ENCODE measurements at places on chromosomes 7 and 10. TPM values are rescaled to one million over a fixed set of nuclear protein-coding genes. Genes with fewer than 3 reads are reported as not detected.

SPRN gene
- not detected for total RNA-seq

STAG3 gene
- 1.9 TPM for total RNA-seq

GJD4 gene
- not detected for total RNA-seq

SHTN1 gene
- total RNA-seq: 17.1 TPM

GIMAP1 gene
- total RNA-seq: 3.5 TPM

RGS10 gene
- total RNA-seq: 24.1 TPM

CCDC3 gene
- total RNA-seq: 32.4 TPM

ANKRD30A gene
- total RNA-seq: not detected

HTR7 gene
- total RNA-seq: 0.65 TPM

AGR2 gene
- 216 TPM for total RNA-seq

HABP2 gene
- 0.23 TPM for total RNA-seq

EBF3 gene
- total RNA-seq: 5.5 TPM

PRSS37 gene
- total RNA-seq: not detected

KCNIP2 gene
- 5.7 TPM for total RNA-seq

FBXL13 gene
- 4.0 TPM for total RNA-seq

TRA2A gene
- total RNA-seq: 147 TPM

MMP21 gene
- not detected for total RNA-seq

PHYH gene
- total RNA-seq: 28.4 TPM

MUC12 gene
- total RNA-seq: 2.1 TPM

CLCN1 gene
- 0.31 TPM for total RNA-seq

TRIM56 gene
- total RNA-seq: 57.3 TPM

BCCIP gene
- 58.7 TPM for total RNA-seq

PIK3CG gene
- total RNA-seq: 5.3 TPM

HOXA7 gene
- 6.3 TPM for total RNA-seq

AKR1C4 gene
- not detected for total RNA-seq

VAX1 gene
- not detected for total RNA-seq

GNAT3 gene
- total RNA-seq: not detected

HOXA3 gene
- total RNA-seq: 16.0 TPM

PILRA gene
- total RNA-seq: 21.6 TPM

CHAT gene
- total RNA-seq: not detected

ELN gene
- total RNA-seq: 31.9 TPM

KNDC1 gene
- total RNA-seq: 2.2 TPM

ERCC6 gene
- total RNA-seq: 28.0 TPM

ZNF138 gene
- 19.9 TPM for total RNA-seq

BICC1 gene
- 13.5 TPM for total RNA-seq

CALY gene
- not detected for total RNA-seq

ITPRID1 gene
- total RNA-seq: not detected

DNAH11 gene
- 0.94 TPM for total RNA-seq

AGBL3 gene
- total RNA-seq: 3.9 TPM

ELMO1 gene
- total RNA-seq: 51.9 TPM

COPG2 gene
- total RNA-seq: 46.1 TPM

SEC24C gene
- total RNA-seq: 87.5 TPM

TMEM184A gene
- 142 TPM for total RNA-seq

TMEM225B gene
- 2.9 TPM for total RNA-seq

FGFBP3 gene
- total RNA-seq: 2.9 TPM

PDZD7 gene
- total RNA-seq: 0.18 TPM

ALKBH4 gene
- total RNA-seq: 10.3 TPM

SOSTDC1 gene
- total RNA-seq: not detected

CPA2 gene
- not detected for total RNA-seq

FXYD4 gene
- total RNA-seq: 13.8 TPM
